ENCODE measurements at places on chromosomes 2 and 18. TPM values are rescaled to one million over a fixed set of nuclear protein-coding genes. Genes with fewer than 3 reads are reported as not detected.

The CYP27A1 gene
- 5.8 TPM for total RNA-seq

GRCh38 chr2:26807788-26808460 is 22.1 kb downstream of the CENPA start:
- no peak for DNase-seq

The SERPINB7 gene
- 71.9 TPM for total RNA-seq

The NOSTRIN gene
- 0.69 TPM for total RNA-seq

The TMEM198 gene
- total RNA-seq = 1.1 TPM

The BMP10 gene
- not detected for total RNA-seq

DNA sequence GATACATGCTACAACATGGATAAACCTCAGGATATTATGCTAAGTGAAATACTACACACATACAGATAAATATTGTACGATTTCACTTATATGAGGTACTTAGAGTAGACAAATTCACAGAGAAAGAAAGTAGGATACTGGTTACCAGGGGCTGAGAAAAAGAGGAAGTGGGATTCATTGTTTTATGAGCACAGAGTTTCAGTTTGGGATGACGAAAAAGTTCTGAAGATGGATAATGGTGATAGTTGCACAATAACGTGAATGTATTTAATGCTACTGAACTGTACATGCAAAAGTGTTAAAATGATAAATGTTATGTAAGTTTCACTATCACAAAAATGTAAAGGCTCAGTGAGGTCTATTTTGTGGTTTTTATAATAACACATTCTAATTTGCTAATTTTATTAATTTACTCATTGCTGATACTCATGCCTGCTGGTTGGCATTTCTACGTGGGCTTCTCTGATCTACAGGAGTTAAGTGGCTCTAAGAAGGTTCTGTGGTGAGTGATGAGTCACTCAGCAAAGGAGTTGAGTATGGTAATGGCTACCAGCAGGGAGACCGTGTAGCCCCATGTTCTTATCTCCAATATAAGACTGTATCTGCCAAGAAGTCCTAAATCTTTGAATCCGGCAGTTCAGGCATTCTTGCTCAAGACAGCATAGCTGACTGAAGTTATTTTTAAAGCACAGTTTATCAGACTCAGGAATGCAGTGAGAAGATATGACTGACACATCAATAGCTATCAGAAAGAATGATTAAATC is 41.1 kb downstream of the UPP2 start:
- no peak for DNase-seq

DNA sequence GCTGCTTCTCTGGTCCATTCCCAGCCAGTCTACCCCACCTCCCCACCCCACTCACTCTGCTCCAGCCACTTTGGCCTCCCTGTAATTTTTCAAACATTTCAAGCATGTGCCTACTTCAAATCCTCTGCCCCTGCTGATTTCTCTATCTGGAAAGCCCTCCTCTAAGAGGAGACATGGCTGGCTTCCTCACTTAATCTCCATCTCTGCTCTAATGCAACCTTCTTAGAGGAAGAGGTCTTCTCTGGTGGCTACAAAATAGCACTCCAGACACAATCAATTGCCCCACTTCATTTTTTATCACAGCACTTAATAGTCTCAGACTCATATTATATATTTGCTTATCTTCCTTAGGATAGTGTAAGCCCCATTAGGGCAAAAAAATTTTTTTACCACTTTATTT is 161.1 kb upstream of the SLC39A10 start:
- DNase-seq = no peak
